ENCODE measurements at places on chromosomes 4 and X. TPM values are rescaled to one million over a fixed set of nuclear protein-coding genes. Genes with fewer than 3 reads are reported as not detected.

The AR gene
- total RNA-seq: 19.3 TPM

The BST1 gene
- 21.8 TPM for total RNA-seq

The PCSK1N gene
- total RNA-seq: not detected

The CDS1 gene
- 0.29 TPM for total RNA-seq

The FREM3 gene
- not detected for total RNA-seq

The FAAH2 gene
- 0.29 TPM for total RNA-seq

The EPGN gene
- total RNA-seq: not detected
